ENCODE measurements at places on chromosomes 12 and 14.

DNA sequence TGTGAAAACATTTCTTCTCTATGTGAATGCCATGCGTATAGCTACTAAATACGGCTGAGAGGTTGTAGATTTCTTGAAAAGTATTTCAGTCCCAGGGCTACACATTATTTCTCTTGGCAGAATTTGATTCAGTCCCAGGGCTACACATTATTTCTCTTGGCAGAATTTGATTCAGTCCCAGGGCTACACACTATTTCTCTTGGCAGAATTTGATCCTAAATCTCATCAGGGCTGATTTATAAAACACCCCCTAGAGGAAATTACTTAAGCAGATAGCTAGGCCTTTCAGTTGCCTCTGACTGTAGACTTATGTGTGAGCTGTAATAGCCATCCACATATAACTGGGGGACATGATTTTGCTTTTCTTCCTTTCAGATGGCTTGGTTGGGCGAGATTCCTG lies 50.4 kb downstream of the AK7 start:
- no peak for DNase-seq

DNA sequence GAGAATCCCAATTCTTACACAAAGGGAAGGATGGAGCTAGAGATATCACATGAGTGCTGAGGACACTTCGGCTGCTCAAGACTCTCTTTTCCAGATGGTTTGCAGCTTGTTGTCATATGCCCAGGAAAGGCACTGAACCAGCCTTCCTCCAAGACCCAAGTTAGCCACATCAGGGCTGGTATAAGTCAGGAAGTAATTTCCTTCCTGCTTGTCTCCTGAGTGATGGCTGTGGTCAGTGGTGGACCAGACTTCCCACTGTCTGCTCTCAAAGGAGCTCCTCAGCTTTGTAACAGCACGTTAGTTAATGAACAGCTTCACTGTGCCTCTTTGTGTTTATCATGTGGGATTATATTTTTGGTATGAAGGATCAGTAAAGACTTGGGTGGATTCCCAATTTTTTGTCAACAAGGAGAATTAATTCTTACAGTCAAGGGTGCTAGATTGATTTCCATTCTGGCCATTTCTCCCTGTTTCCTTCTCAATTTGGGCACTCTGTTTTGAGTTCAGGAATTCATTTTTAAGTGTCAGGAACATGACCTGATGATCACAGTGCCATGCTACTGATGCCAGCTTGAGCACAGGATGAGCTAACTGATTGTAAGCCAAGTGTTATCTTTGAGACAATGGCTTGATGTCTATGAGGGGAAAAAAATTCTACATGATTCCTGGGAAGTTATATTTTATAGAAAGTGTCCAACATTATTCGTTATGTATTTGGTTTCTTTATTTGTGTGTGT lies 145.8 kb downstream of the GCH1 start:
- peak; percentile 56 for DNase-seq

DNA sequence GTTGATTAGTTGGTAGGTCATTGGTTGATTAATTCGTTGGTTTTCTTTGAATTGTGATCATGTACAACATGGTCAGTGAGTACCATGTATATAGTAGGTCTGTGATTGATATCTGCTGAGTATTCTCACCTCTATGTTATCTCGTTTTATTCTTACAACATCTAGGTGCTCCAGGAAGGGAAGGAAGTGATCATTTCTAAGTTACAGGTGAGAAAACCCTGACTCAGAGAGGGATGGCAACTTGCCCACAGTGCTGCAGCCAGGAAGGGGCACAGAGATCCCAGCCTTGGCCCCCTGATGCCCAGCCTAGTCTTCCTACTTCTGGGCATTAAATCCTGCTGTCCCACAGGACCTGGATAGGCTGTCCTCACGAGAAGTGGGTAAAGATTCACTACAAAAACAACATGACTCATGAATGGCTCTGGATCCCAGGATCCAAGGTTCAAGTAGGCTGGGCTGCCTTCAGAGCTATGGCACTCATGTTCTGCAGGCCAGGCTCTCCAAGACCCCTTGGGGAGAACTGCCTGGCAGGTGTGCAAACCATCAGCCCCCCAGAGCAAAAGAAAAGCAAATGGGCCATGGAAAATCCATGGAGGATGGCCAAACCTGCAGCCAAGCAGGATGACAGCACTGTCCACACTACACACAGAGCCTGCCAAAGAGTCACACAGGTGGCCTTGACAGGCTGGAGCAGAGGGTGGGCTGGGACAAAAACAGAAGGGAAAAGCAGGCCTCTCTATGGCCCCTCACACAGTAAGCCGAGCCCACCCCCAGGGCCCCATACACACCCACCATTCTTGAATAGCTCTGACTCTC lies 146.2 kb downstream of the BCL11B start:
- DNase-seq = no peak

- no peak for DNase-seq
These were observed 99.2 kb downstream of the ADGRD1 start for GRCh38 chr12:131052929-131053328.

DNA sequence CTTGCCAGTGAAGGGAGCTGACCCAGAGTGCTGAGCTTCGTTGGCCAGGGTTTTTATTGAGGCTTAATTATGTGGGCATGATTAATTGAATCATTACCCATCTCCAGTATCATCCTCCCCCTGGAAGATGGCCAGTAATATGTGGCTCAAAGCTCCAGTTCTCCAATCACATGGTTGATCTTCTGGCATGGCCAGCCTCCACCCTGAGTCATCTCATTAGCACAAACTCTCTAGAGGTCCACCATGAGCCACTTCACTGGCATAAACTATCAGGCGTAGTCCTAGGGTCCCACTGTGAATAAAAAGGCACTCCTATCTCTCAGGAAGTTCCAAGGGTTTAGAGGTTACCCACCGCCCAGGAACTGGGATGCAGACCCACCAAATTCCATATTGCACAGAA lies 135.0 kb downstream of the ANO6 start:
- no peak for DNase-seq

- DNase-seq = no peak
These were observed 101.6 kb downstream of the DAD1 start for GRCh38 chr14:22487401-22487800.

DNA sequence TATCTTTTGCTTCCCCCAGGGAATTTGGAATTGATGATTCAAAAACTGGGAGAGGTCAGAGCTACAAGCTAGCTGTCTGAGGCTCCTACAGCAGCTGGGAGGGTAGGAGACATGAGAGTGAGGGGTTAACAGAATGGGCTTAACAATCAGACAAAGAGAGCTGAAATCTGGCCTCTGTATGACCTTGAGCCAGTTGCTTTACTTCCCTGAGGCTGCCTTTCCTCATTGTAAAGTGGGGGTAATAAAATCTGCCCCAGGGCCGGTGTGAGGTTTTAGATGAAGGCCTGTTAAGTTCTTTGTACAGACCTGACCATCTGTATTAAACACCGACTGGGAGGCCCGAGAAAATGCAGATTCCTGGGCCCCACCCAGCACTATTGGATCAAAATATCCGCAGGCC lies 164.3 kb upstream of the NOS1 start:
- no peak for DNase-seq

- DNase-seq = no peak
These were observed 5.1 kb downstream of the KMT5A start for GRCh38 chr12:123388951-123389559.

GRCh38 chr12:41972196-41972595 lies 172.5 kb downstream of the GXYLT1 start:
- no peak for DNase-seq

GRCh38 chr12:51632623-51633022 lies 41.6 kb downstream of the SCN8A start:
- DNase-seq = no peak

- no peak for DNase-seq
These were observed at the start of gene HRK for GRCh38 chr12:116881325-116881876. Gene HRK, minus strand, starts transcription at chr12:116881441. Its CDS starts 134 bp downstream, at chr12:116881307.

DNA sequence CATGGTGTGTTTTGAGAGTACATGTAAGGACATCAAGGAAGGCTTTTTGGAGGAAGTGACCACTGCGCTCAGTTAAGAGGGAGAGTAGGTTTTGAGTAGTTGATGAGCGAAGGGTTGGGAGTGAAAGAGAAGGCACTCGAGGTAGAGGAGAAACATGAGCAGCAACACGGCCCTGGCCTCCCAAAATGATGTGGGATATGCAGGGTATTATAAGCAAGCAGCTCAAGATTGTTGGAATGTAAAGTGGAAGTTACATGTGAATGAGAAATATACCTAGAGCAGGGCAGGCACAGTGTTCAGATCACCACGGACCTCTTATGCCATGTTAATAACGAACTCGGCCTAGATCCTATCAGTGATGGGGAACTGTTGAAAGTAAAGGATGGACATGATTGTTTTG lies 2.1 kb upstream of the ARHGDIB start:
- DNase-seq = no peak

GRCh38 chr12:25816637-25817036 lies 141.8 kb upstream of the RASSF8 start:
- peak; percentile 41 for DNase-seq

DNA sequence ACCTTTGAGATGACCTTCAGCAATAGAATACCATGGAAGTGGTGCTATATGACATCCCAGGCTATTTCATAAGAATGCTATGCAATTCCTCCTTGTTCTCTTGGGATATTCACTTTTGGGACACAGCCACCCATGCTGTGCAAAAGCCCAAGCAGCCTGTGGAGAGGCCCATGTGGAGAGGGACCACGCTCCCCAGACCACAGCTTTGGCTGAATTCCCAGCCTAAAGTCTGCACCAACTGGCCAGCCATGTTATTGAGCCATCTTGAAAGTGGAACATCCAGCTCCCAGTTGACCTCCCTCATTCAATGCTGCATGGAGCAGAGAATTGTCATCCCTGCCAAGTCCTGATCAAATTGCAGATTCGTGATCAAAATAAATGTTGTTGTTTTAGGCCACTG lies 275.1 kb downstream of the SUDS3 start:
- DNase-seq = no peak

GRCh38 chr12:94710933-94711332 lies 60.6 kb upstream of the TMCC3 start:
- DNase-seq = no peak

- no peak for DNase-seq
These were observed 85.3 kb downstream of the SLC25A47 start for GRCh38 chr14:100408350-100409002.

GRCh38 chr12:110269622-110270124 lies 11.4 kb upstream of the ATP2A2 start:
- DNase-seq = no peak

- peak; percentile 8 for DNase-seq
These were observed 884 bp downstream of the CAPRIN2 start for GRCh38 chr12:30753751-30754382.

DNA sequence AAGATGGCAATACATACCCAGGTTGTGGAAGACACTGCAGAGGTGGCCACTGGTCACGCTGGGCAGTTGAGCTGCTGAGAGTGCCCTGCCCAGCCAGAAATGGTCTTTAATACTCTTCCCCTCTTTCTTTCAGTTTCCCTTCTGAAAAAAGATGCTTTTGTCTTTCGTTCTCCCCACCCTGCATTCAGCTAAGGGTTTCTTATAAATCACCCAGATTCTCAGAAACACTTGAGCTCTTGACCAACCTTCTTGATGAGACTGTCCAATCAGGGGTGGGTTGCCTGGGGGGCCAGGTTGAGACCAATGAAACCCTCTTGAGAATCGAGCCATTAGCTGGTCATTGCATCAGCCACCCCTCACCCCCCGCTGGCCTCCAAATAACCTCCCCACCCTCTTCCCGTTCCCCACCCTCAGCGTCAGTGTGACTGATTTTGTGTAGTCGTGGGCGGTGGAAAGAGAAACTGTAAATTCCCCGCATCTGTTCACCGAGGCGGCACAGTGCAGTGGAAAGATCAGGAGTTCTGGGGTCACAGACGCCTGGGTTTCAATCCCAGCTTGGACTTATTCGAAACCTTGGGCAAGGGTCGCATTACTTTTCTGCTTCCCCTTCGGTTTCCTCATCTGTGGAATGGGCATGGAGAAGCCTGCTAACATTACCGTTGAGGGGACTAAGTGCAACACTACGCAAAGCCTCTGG lies 52.3 kb downstream of the SLC25A47 start:
- DNase-seq = peak; percentile 69

GRCh38 chr12:42695490-42695995 lies 106.0 kb upstream of the PRICKLE1 start:
- no peak for DNase-seq

GRCh38 chr12:15644700-15645099 lies 144.5 kb downstream of the EPS8 start:
- no peak for DNase-seq

GRCh38 chr14:28247491-28247890 lies 519.1 kb upstream of the FOXG1 start:
- DNase-seq = no peak

GRCh38 chr12:116159593-116160200 lies 117.8 kb downstream of the MED13L start:
- DNase-seq = no peak

GRCh38 chr14:56207626-56208292 lies 89.5 kb downstream of the PELI2 start:
- DNase-seq = no peak

- no peak for DNase-seq
These were observed 36.6 kb downstream of the SLC16A7 start for GRCh38 chr12:59632408-59632807.

- DNase-seq = peak; percentile 99
These were observed 154.1 kb upstream of the FKBP4 start for GRCh38 chr12:2640709-2641108.

DNA sequence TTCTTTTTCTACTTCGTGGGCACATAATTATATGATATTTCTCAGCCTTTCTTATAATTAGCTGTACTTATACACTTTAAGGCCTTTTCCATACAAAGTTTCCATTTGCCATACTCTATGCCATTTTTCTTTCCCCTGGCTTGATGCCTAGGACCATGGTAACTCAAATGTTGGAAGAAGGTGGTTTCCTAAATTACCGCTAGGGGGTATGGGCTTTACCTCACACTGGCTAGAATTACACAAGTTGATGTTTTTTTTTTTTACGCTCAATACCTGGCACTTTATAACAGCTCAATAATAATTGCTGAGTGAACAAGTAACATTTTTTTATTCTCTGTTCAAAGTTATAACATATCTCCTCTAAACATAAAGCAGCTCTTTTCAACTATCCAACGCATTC lies 306.8 kb upstream of the LRFN5 start:
- no peak for DNase-seq

GRCh38 chr12:82659343-82660207 lies 27.1 kb upstream of the TMTC2 start:
- DNase-seq = no peak

- DNase-seq = peak; percentile 41
These were observed 42.8 kb upstream of the CORO1C start for GRCh38 chr12:108773798-108774788.

GRCh38 chr12:15146585-15146984 lies 74.6 kb downstream of the RERG start:
- DNase-seq = no peak

DNA sequence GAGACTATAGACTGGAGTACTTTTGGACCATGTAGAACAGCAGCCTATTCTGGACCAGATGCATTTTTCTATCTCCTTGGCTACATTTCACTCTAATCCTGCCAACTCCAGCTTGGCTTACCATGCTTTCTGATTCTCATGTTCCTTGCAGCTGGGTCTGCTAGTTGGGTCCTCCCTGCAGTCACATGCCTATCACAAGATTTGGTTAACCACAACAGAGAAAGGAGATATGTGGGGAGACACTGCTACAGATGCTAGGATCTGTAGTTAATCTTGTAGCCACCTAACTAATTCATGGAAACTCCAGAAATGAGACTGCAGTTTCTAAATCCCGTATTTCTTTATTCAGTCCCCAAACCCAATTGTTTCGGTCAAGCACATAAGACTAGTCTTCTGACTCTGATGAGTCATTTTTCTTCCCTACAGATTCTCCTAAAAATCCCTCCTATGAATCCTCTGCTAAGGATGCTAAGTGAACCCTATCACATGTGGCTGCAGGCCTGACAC lies 410.6 kb downstream of the DAD1 start:
- no peak for DNase-seq
